Bone marrow (tissue), 2 donors: ENCODE measurements at places on chromosomes 13 and 19.

GRCh38 chr19:3289971-3290569, 65.6 kb downstream of the CELF5 start:
- no peak for DNase-seq

GRCh38 chr19:56507446-56508289, at the start of gene ZNF471:
ZNF471 (plus strand) TSS chr19:56507855; CDS start chr19:56511572, 3,717 bp downstream.
- DNase-seq = peak; percentile 96

GRCh38 chr19:56841193-56841543, 642 bp upstream of the PEG3 start:
- no peak for DNase-seq

GRCh38 chr13:40895227-40896184, 106.1 kb downstream of the SLC25A15 start:
- no peak for DNase-seq

GRCh38 chr19:39197808-39198207, 1.0 kb downstream of the NCCRP1 start:
- DNase-seq = no peak

DNA sequence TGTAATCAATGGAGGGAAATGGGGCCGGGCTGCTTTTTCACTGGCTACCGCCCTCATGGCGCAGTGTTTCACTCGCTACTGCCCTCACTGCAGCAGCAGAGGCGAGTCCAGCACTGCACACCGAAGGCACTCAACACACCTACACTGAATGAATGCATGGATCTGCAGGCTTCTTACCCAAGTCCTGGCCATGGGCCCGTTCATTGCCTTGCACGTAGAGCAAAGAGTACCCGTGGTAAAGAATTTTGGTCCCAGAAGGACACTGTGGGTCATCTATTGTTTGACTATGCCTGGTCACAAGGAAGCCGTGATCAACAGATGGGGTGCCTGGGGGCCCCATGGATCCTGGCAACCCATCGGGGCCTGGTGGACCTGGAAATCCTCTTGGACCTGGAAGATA, 144.9 kb downstream of the COL4A1 start:
- DNase-seq = no peak

- no peak for DNase-seq
Observed at GRCh38 chr19:3378352-3379150, 12.2 kb downstream of the NFIC start.

GRCh38 chr13:44188257-44188656, 185.4 kb upstream of the SERP2 start:
- no peak for DNase-seq

DNA sequence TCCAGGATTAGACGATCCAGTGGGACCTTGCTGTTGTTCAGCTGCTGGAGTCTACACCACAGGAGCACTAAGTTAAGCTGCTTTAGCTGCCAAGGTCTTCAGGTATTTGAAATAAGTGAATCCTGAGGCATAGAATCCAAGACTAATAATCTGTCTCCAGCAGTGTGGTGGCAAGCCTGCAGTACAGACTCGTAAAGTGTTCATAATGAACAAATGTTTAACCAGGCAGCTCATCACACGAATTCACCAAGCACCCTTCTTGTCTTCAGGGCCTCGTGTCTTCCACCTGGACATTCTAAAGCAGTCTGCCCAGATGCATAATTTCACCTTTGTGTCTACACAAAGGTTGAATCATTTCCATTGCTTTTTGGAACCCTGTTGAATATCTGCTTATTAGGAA, 5.3 kb downstream of the ATP11A start:
- no peak for DNase-seq
